Stimulated activated naive CD8-positive, alpha-beta T cell treated with anti-CD3 and anti-CD28 coated beads, Interleukin-15, amount 100 ng/mL, for 72 hours (primary cell): ENCODE measurements at places on chromosomes 7 and 10.

DNA sequence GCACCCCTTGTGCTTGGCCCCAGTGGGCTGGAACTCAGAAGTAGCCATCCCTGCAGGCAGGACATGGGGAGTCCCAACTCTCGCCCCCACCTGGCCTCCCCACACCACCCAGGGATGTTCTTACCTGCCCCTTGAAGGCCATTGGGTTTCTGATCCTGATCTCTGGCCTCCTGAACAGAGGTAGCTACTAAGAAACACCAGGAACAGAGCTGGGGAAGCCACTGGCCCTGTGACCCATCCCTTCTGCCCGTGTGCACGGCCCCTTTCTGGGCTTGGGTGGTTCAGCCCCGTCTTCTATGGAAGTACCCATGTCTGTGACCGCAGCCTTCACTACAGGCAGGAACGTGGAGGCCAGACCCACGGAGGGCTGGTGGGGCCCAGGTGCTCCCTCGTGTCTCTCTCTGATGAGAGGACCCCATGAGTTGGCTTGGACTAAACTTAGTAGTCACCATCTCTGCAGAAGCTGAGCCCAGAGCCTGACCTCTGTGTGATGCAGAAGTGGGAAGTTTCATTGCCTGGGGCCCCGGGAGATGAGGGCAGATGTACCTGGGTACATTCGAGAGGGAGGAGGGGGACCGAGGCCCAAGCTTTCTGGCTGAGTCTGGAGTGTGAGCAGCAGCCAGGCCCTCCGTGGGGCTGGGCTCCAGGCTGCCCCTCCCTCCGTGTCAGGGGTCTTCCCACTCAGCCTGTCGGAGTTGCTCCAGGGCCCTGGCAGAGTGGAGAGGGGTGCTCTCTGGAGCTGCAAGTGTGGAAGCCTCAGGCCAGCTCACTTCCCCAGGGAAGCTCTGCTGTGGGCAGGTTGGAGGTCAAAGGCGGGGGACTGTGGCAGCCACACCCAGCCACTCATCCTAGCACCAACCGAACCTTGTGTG is 81.0 kb downstream of the MKI67 start:
- no peak for DNase-seq

DNA sequence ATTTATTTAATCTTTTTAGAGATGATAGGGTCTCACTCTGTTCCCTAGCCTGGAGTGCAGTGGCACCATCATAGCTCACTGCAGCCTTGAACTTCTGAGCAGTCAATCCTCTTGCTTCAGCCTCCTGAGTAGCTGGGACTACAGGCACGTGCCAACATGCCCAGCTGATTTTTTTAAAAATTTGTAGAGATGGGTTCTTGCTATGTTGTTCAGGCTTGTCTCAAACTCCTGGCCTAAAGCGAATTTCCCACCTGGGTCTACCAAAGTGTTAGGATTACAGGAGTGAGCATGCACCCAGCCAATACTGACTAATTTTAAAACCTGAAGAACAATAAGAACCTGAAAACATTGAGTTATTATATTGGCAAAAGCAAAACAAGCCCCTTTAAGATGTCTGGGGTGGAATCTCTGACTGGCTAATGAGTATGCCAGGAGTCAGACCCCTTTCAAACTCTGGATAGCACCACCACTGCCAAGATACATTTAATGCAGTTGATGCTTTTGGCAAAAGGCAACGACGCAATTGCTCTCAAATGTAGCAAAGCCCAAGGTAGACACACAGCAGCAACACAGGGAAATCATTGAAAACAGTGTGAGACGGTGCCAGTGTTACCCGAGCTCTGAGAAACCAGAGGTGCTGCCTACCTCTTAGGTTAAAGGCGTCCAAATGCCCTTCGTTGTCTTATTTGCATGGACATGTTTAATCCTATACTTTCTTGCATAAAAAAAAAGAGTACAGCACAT is 40.7 kb upstream of the TOMM7 start:
- no peak for DNase-seq

DNA sequence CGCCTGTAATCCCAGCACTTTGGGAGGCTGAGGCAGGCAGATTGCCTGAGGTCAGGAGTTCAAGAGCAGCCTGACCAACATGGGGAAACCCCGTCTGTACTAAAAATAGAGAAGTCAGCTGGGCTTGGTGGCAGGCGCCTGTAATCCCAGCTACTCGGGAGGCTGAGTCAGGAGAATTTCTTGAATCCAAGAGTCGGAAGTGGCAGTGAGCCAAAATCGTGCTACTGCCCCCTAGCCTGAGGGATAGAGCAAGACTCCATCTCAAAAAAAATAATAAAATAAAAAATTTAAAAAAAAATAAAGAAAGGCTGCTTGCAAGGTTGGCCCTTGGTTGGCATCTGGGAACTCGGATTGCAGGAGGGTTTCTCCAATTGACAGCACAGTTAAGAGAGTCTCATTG is 221.6 kb downstream of the DGKI start:
- no peak for DNase-seq

GRCh38 chr7:8391353-8392062 is 41.9 kb upstream of the NXPH1 start:
- no peak for DNase-seq

GRCh38 chr7:117143580-117143979 is 179.3 kb downstream of the WNT2 start:
- DNase-seq: no peak

DNA sequence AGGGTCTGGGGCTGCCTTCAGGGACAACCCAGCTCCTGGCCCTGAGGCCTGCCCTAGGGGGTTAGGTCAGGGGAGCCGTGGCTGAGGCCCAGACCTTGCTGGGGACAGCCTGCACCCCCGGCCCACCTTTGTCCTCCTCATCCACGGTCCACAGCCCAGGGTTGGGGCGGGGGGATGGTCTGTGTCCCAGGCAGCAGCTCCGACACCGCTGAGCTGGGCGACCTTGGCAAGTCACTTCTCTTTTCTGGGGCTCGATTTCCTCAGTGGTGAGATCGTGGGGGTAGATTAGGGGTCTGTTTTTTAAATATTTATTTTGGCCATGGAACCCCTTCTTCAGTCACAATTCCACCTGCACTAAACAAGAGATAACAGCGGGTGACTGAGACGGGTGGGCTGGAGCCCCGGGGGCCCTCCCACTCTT is 30.9 kb downstream of the DNAJB12 start:
- no peak for DNase-seq

GRCh38 chr7:70435634-70436033 is 696.3 kb upstream of the GALNT17 start:
- DNase-seq: no peak

DNA sequence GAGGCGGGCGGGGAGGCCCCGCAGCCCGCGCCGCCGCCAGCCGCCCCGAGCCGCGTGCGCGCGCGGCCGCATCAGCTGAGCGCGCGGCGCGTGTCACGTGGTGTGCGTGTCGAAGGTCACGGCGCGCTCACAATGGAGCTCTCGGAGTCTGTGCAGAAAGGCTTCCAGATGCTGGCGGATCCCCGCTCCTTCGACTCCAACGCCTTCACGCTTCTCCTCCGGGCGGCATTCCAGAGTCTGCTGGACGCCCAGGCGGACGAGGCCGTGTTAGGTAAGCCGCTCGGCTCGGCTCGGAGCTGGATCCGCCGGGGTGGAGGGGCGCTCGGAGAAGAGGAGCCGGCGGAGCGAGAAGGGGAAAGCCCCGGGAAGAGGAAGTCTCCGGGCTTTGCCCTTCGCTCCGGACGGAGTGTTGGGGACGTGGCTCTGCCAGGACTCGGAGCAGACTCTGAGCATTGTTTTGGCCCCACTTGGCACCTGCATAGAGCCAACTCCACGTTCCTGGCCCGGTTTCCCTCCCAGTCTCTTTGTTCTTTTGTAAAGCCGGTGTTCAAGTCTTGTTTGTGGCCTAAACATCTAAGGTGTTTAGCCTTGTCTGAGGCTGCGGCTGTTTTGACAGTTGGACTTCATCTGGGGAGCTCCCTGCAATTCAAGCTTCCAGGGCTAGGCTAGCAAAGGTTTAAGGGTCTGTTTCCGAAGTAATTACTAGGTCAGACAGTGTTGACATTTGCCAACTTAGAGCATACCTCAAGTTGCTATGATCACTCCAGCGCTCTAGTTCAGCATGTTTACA is at the start of gene COMMD3:
Gene COMMD3, plus strand, starts transcription at position 103 of the 790 bp plus-strand sequence. Its CDS starts 30 bp downstream, at position 133.
- DNase-seq: peak; percentile 71

DNA sequence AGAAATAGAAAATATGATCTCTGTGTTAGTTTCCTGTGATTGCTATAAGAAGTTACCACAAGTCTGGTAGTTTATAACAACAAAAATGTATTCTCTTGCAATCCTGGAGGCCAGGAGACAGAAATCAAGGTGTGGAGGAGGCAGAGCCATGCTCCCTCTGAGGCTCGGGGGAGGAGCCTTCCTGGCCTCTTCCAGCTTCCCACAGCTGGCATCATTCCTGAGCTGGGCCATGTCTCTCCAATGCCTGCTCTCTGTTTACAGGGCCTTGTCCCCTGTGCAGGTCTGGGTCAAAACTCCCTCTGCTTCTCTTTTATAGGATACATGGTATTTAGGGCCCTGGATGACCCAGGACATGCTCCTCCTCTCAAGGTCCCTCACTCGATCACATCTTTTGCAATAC is 81.3 kb upstream of the RET start:
- no peak for DNase-seq

- DNase-seq: no peak
Observed at GRCh38 chr10:88672041-88672440, 7.8 kb downstream of the LIPF start.

GRCh38 chr7:25894902-25895791 is 256.9 kb upstream of the NFE2L3 start:
- DNase-seq: peak; percentile 57

- peak; percentile 21 for DNase-seq
Observed at GRCh38 chr10:117166418-117167345, 28.6 kb upstream of the VAX1 start.

- DNase-seq: no peak
Observed at GRCh38 chr10:112613620-112614019, 166.6 kb downstream of the VTI1A start.

DNA sequence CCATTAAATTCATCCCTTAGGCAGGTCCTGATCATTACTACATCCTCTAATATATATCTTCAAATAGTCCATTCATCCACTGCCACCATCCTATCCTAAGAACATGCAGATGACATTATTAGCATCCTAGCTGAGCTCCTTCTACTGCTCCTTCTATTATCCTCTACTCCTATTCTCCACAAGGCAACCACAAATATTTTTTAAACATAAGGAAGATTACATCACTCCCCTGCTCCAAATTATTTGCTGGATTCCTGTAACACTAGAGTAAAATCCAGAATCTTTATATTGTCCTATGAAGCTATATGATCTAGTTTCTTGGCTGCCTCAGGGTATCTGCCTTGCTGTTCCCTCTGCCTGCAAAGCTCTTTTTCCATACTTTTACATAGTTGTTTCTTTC is 176.3 kb upstream of the SLC26A5 start:
- DNase-seq: no peak

- no peak for DNase-seq
Observed at GRCh38 chr7:135845415-135846075, 96.9 kb upstream of the FAM180A start.

- no peak for DNase-seq
Observed at GRCh38 chr7:101465131-101465530, 102.5 kb downstream of the COL26A1 start.

DNA sequence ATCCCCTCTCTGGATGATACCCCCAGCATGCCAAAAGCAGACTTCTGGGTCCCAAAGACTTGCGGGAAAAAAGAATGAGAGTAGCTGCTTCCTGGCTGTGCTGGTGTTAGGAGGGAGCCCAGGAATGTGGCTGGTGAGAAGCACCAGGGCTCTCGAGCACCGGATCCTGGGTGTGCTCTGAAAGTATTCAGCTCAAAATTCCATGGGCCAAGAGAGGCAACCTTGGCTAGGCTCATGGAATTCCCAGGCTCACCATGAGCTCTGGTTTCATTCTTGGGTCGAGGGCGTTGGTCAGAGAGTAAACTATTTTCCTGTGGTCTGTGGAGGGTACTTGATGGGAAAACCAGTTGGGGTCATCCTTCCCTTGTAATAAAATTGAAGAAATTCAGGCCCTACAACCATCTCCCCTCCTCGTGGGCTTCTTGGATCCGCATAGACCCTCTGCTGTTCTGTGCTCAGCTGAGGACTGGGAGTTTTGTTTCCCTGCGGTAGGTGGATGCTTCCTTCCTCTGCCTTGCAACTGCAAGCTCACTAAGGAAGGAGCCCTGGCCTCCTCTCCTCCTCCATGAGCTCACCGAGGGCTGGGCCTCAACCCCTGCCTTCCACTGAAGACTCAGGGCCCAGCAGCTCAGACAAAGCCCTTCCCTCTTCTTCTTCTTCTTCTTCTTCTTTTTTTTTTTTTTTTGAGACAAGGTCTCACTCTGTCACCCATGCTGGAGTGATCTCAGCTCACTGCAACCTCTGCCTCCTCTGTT is 34.5 kb upstream of the AQP1 start:
- DNase-seq: no peak

- DNase-seq: no peak
Observed at GRCh38 chr7:5626498-5626897, 155.0 kb downstream of the RNF216 start.

DNA sequence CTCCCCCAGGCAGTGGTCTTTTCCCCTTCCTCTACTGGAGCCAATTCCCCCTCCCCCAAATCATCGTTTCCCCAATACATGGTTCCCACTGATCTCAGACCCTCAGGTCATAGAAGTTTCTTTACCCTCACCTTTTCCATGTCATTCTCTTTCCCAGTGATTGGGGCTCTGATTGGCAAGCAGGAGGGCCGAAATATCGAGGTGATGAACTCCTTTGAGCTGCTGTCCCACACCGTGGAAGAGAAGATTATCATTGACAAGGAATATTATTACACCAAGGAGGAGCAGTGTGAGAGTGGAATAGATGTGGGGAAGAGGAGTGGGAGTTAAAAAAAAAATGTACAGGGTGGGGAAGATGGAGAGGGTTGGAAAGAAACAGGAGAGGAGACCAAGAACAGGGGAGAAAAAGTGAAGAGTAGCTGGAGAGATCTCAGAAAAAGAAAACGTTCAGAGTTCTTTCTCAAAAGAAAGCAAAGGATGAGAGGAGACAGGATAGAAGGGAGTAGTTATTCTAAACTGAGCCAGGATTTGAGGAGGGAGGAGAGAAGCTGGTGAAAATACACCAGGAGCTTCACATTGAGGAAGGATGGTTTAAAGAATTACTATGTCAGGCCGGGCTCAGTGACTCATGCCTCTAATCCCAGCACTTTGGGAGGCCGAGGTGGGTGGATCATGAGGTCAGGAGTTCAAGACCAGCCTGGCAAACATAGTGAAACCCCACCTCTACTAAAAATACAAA is 858 bp downstream of the COPS6 start:
- DNase-seq: no peak

- DNase-seq: no peak
Observed at GRCh38 chr7:92949748-92950147, 113.4 kb upstream of the CDK6 start.

- no peak for DNase-seq
Observed at GRCh38 chr10:61821153-61821552, 80.3 kb upstream of the ARID5B start.

DNA sequence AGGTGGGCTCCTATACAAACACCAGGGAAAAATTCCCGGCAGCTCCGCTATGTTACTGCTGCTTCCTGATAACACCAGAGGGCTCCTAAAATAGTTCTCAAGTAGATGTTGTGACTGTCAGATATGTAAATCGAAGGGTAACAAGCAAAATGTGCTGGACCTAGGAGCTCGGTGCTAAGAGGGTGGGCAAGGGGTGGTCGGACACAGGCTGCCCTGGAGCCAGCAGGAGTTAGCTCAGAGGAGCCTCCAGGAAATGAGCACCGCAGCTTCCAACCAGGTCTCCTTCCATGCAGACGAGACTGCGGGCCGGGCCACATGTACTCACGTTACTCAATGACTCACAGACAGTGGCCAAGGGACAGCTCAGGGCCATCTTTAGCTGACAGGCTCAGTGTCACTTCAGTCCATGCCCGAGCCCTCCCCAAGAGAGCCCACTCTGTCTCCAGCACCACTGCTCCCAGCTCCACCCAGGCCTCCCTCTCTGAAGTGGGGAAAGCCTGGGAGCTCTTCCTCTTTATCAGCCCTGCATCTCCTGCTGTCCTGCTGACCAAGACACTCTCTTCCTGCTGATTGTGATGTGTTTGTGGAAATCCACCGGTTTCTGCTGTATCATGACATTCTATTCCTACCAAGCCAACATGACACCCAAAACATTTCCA is 37.2 kb upstream of the TMEM273 start:
- DNase-seq: no peak
